ENCODE measurements at places on chromosomes 5 and 9.

- DNase-seq, result no peak
Measured at GRCh38 chr5:5787373-5787772, 364.9 kb downstream of the ICE1 start.

GRCh38 chr5:60792438-60792837 is 51.6 kb downstream of the ELOVL7 start:
- no peak for DNase-seq

DNA sequence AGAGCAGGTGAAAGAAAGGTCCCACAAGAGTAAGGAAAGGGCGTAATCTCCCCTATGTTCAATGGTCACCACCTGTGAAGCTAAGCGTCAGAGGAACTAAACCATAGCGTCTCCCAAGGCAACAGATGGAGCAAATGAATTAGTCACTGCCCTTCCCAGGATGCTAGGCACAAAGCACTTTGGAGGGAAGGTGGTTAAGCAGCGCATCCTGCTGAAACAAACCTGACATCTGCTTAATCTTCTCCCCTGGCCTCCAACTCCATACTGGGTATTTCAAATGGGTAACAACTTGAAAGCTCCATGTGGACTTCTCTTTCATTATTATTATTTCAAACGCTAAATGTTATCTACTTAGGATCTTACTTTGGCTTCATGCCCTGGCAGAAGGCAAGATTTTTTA is 227.3 kb downstream of the MLLT3 start:
- DNase-seq, result no peak

GRCh38 chr9:133822430-133823065 is 84.4 kb upstream of the SARDH start:
- DNase-seq, result no peak

DNA sequence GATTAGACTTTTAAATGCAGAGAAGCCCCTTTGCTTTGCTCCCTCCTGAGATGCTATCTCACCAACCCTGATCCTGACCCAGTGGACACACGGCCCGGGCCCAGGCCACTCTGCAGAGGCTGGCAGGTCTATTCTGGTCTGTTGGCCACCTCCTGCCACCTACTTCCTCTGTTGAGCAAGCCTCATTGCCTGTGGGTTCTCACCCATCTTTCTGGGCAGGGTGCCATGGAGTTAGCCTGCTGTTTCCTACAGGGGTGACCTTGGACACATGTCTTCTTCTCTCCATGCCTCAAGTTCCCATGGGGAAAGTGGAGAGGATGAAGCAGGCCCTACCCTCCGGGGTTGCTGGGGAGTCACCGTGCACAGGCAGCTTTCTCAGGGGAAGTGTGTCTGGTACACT is 266.2 kb upstream of the IRX1 start:
- DNase-seq, result no peak

DNA sequence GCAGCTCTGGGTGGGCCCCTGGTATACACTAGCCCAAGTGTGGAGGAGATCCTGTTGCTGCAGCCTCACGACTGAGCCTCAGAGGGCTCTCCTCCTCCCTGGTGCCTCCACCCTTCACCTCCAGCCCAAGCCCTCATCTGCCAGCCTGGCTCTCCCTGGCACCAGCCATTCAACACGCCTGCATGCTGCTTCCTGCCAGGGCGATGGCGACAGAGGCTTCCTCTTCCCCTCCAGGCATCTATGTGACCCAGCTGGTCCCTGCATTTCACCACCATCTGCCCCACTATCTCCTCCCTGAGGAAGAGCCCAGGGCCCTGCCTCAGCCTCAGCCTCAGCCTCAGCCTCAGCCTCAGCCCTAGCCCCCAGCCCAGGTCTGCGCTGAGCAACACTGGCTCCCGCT is 54.8 kb upstream of the ANGPTL2 start:
- no peak for DNase-seq

DNA sequence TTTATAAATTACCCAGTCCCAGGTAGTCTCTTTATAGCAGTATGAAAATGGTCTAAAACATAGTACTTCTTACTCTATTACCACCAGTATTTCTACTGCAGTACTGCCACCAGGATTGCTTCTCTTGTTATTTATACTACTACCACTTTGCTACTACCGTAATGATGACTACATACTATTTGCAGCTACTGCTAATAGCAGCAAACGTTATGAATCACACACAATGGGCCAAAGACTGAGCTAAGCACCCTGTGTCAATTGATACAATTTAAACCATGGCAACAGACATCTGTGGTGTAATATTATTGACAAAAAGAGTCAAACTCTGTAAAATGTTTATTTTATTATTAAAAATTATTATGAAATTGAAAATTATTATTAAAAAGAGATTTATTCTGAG is 15.3 kb upstream of the KIF12 start:
- DNase-seq, result no peak

- DNase-seq, result no peak
Measured at GRCh38 chr9:36976371-36977030, 57.6 kb downstream of the PAX5 start.

- DNase-seq, result no peak
Measured at GRCh38 chr5:143714629-143715028, 97.3 kb upstream of the HMHB1 start.

DNA sequence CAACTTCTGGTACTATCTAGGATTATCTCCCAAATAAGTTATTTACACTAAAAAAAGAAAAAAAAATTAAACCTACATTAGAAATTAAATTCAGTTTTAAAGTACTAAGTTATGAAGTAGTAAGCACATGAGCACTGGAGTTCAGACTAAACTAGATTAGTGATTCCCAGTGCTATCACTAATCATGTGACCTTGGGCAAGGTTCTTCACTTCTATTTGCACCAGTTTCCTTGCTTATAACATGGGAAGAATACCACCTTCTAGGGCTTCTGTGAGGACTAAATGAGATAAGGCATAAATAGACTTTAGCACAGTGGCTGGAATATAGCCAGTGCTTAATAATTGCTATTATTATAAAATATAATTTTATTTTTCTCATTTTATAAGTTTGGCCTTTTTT is 10.5 kb downstream of the ELOVL7 start:
- DNase-seq, result no peak

- DNase-seq, result no peak
Measured at GRCh38 chr9:96216583-96216982, 85.4 kb downstream of the HSD17B3 start.

- no peak for DNase-seq
Measured at GRCh38 chr5:164518067-164518740, 1012.8 kb downstream of the MAT2B start.

GRCh38 chr5:96733771-96734500 is 71.8 kb downstream of the CAST start:
- no peak for DNase-seq

GRCh38 chr9:95726756-95727155 is 148.7 kb upstream of the ERCC6L2 start:
- no peak for DNase-seq

DNA sequence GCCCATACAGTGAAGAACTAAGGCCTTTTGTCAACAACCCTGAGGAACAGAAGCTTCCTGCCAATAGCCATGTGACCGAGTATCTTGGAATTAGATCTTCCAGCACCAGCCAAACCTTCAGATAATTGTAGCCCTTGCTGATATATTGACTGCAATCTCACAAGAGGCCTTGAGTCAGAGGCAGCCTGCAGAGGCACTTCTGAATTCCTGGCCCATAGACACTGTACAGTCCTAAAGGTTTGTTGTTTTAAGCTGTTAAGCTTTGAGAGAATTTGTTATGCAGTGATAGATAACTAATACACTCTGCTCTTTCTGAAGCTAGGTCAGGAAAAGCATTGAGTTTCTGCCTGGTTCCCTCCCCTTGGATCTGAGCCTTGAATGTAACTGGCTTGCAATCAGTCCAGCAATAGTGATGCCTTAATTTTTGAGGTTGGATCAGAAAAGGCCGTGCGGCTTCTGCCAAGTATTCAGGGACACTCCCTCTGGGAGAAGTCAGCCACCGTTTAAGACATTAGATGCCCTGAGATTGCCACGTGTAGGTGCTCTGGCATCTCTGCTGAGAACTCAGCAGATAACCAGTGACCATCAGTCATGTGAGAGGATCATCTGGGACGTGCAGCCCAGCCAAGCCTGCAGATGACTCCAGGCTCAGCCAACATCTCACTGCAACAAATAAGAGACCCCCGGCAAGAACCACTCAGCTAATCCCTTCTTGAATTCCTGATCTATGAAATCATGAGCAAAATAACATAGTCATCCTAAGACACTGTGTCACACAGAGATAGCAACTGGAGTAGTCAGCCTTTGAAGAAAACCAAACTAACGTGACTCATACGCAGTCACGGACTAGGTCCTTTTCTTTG is 126.8 kb upstream of the STC2 start:
- DNase-seq, result no peak

DNA sequence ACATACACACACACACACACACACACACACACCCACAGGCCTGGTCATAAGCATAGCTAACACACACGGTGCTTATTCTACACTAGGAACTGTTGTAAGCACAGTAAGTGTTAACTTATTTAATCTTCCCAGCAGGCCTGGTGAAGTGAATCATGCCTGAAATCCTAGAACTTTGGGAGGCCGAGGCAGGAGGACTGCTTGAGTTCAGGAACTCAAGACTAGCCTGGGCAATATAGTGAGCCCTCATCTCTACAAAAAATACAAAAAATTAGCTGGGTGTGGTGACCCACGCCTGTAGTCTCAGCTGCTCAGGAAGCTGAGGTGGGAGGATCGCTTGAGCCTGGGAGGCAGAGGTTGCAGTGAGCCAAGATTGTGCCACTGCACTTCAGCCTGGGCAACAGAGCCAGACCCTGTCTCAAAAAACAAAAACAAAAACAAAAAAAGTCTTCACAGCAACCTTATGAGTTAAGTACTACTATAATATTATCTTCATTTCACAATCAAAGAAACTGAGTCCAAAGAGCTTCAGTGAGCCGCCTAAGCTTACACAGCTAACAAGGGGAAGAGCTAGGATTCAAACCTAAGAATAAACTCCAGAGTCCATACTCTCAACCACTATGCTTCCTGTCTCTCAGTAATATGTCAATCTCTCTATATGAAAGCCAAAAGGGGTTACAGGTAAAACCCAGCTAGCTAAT is 2.3 kb downstream of the MEGF9 start:
- no peak for DNase-seq

- DNase-seq, result no peak
Measured at GRCh38 chr5:57348376-57349140, 134.1 kb downstream of the ACTBL2 start.

DNA sequence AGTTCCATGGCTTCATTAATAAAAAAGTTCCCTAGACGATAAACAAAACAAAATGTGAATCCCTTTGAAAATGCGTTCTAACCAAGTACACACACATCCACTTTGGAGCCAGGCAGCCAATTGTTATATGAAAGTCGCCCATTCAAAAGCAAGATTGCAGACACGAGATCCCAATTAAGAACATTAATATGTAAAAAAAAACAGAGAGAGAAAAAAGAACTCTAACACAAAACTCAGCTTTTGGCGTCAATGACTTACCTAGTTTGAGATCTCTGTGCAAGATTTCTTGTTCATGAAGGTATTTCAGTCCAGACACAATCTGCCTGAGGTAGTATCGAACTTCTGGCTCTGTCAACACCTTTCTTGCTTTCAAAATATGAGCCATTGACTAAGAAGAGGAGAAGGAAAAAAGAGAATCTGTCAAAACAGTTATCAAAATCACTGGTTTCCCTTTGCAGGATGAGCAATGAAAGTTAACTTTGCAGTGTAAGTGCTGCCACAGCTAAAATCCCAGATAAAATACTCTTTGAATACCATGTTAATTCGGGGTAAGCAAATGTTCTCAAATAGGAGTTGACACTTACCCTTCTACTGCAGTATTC is 1.6 kb downstream of the PLK2 start:
- DNase-seq, result no peak

DNA sequence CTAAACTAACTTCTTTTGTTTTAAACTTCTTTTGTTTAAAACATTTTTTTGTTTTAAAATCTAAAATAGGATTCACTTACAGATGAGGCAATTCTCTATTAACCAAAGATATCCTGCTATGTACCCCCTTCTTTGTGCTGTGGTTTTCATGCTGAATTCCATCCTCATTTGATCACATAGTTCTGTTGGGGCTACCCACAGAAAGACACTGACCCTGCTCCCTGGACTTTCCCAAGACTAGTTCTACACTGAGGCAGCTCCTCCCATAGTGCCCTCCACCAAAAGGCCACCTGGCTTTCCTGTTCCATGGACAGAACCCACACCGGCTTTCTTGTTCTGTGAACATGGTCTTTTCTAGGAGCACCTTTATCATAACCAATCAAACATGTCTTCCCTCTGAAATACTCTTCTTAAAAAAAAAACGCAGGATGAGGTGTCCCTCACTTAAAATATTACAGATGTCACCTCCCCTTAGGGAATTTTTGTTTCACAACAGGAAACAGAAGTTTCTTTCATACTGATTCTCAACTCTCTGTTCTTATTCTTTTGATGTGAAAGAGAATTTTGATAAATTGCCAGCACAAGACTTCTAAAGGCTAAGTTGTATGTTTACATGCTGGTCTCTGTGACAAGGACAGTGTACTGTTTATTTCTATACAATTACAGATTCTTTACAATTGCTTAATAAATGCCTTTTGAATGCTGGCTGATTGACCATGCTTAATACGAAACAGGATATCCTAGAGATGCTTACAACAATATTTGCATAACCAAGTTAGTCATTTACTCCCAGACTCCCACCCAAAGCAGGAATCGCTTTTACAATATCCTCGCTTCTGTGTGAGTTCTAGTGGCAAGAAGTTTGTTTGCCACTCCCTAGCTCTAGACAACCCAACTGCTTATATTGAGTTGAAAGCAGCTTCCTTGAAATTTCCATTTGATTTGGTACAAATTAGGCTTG is 300.4 kb downstream of the DTWD2 start:
- no peak for DNase-seq

GRCh38 chr5:15500325-15501001 is 483 bp downstream of the FBXL7 start:
- DNase-seq, result no peak

DNA sequence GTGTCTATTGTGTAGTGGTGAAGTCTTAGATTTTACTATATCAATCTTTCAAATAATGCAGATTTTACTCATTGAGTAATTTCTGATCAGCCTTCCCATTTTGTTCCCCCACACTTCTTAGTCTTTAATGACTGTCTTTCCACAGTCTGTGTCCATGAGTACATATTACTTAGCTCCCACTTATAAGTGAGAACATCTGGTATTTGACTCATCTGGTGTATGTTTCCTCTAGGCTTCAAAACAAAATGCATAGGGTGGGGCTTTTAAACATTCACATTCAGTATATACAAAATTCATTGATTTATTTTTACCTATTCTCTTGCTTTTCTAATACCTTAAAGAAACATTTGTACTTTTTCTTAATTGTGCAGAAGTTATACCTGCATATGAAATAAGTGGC is 513.0 kb downstream of the MTRR start:
- no peak for DNase-seq

DNA sequence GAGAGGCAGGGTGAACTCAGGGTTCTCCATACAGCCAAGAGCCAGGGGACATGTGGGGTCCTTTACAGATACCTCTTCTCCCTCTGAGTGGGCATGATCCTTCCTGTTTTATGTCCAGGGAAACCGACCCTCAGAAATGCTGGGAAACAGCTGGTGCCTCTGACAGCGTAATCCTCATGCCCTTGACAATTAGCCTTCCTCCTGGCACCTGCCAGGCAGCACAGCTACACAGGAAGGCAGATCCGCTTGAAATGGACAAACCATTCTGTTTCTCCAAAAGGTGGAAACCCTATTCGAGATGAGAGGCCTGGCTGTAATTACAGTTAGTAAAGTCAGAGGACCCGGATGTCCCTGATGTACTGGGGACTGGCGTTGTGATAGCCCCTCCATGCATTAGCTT is 7.2 kb downstream of the ERGIC1 start:
- no peak for DNase-seq
